Stimulated activated CD4-positive, alpha-beta T cell treated with anti-CD3 and anti-CD28 coated beads, Interleukin-4, amount 100 ng/mL, for 24 hours (primary cell): ENCODE measurements at places on chromosomes 1 and 21.
A peak's percentile ranks its signal among the peaks of the same experiment; 100 is the strongest.

- DNase-seq, result no peak
Measured at GRCh38 chr1:63248216-63248615, 74.2 kb upstream of the FOXD3 start.

GRCh38 chr1:67342076-67342890 is 34.6 kb downstream of the IL12RB2 start:
- DNase-seq, result peak; percentile 57

- DNase-seq, result no peak
Measured at GRCh38 chr1:93818570-93818959, 60.4 kb downstream of the DNTTIP2 start.

GRCh38 chr1:21307210-21307609 is 16.9 kb upstream of the ECE1 start:
- no peak for DNase-seq

DNA sequence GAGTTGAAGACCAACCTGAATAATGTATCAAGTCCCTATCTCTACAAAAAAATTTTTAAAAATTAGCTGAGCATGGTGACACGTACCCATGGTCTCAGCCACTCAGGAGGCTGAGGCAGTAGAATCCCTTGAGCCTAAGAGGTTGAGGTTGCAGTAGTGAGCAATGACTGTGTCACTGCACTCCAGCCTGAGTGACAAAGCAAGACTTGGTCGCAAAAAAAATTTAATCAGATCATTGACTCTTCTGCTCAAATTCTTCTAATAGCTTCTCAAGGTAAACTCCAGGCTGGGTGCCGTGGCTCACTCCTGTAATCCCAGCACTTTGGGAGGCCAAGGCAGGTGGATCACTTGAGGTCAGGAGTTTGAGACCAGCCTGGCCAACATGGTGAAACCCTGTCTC is 85.9 kb upstream of the PUM1 start:
- no peak for DNase-seq

GRCh38 chr1:246280551-246280950 is 226.5 kb downstream of the SMYD3 start:
- no peak for DNase-seq

- no peak for DNase-seq
Measured at GRCh38 chr1:165289556-165289955, 67.0 kb downstream of the LMX1A start.

GRCh38 chr1:233868461-233868860 is 36.0 kb upstream of the SLC35F3 start:
- no peak for DNase-seq

DNA sequence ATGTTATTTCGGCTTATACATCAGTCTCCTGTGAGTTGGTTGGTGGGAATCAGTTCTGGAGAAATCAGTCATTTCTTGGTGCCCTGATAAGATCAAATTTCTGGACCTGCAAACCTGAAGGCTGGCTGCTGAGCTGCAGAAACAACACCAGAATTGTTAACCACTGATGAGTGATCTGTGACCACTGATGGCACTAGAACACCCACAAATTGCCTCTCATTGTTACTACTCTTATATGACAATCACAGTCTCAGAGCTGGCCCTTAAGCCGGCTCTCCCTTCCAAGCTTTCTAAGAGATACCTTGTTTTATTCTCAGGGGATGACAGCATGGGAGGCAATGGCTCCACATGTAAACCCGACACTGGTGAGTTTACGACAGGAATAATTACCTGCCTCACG is 1.9 kb downstream of the C1orf162 start:
- peak; percentile 49 for DNase-seq

- no peak for DNase-seq
Measured at GRCh38 chr1:10965546-10966226, 46.8 kb upstream of the TARDBP start.

GRCh38 chr1:58883888-58884482 is 100.1 kb upstream of the JUN start:
- no peak for DNase-seq

GRCh38 chr1:233256789-233257188 is 38.7 kb downstream of the PCNX2 start:
- no peak for DNase-seq
